Calu3 (cell line): ENCODE measurements at places on chromosomes 3 and 15. TPM values are rescaled to one million over a fixed set of nuclear protein-coding genes. Genes with fewer than 3 reads are reported as not detected.
A peak's percentile ranks its signal among the peaks of the same experiment; 100 is the strongest.

DNA sequence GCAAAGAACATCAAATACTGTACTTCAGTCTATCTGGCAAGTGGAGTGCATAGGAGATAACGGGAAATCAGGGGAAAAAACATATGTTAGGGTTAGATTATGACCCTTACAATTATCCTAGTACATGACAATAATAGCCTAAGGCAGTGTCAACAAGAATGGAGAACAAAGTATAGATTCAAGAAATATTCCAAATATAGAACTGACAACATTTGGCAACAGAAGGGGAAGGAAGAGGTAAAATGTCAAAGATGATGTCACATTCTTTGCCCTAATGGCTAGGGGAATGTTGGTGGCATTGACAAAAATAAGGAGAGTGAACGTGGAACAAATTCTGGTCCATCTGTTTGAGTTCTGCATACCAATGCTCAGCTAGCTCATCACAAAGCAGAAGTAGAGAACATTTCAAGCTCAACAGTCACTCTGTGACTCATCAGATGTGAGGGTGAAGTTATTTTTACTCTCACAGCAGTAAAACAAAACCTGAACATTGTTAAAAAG lies 15.5 kb upstream of the ATP8B4 start:
- H3K27me3 ChIP-seq, result no peaks in the 10 kb centered on the region
- peaks cover 8% of the 10 kb centered on the region for H3K4me1 ChIP-seq
- H3K36me3 ChIP-seq, result no peaks in the 10 kb centered on the region

- no peak for DNase-seq
- no peaks in the 10 kb centered on the region for H3K4me1 ChIP-seq
- no peak overlapping the region for H3K4me3 ChIP-seq
- no peak overlapping the region for H3K27ac ChIP-seq
- no peaks in the 10 kb centered on the region for H3K36me3 ChIP-seq
- peaks cover 55% of the 10 kb centered on the region for H3K27me3 ChIP-seq
These were observed 38.0 kb downstream of the SRPRB start for GRCh38 chr3:133843634-133844033.

GRCh38 chr3:146625186-146625775 lies 20.1 kb upstream of the PLSCR5 start:
- H3K27ac ChIP-seq, result peak overlapping the region; percentile 82
- H3K4me3 ChIP-seq, result peak overlapping the region; percentile 53
- DNase-seq, result no peak
- H3K4me1 ChIP-seq, result peaks cover 10% of the 10 kb centered on the region

DNA sequence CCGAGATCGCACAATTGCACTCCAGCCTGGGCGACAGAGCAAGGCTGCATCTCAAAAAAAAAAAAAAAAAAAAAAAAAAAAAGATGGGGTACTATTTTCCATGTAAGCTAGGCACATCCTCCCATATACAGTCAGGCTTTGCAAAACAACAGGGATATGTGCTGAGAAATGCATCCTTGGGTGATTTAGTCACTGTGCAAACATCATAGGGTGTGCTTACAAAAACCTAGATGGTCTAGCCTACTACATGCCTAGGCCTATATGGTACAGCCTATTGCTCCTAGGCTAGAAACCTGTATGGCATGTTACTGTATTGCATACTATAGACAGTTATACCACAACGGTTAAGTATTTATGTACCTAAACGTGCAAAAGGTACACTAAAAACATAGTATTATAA lies 75.0 kb downstream of the TTBK2 start:
- H3K4me3 ChIP-seq, result no peak overlapping the region
- no peaks in the 10 kb centered on the region for H3K27me3 ChIP-seq
- H3K27ac ChIP-seq, result no peak overlapping the region
- H3K36me3 ChIP-seq, result no peaks in the 10 kb centered on the region
- no peaks in the 10 kb centered on the region for H3K4me1 ChIP-seq

- no peak for DNase-seq
These were observed 81.8 kb downstream of the NLGN1 start for GRCh38 chr3:173479301-173479700.

GRCh38 chr3:133706033-133706432 lies 40.2 kb upstream of the TF start:
- no peak for DNase-seq
- peaks cover 69% of the 10 kb centered on the region for H3K27me3 ChIP-seq
- H3K4me1 ChIP-seq, result no peaks in the 10 kb centered on the region
- no peak overlapping the region for H3K27ac ChIP-seq
- H3K4me3 ChIP-seq, result no peak overlapping the region

DNA sequence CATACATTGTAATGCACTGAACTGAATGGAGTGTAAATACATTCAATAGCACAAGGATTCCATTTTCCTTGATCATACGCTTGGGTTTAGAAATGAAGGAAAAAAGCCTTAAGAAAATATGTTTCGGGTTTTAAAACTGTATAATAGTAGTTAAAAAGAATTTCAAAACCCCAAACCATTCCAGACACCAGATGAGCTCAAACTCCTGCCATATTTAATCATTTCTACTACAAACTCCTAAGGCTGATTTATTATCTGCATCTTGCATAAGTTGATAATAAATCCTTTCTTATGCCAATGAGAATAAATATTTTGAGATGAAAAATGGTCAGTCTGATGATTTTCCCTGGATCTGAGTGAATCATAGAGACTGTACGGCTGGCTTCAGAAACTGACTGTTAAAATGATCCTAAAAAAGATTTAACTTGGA lies 51.0 kb downstream of the NR1D2 start:
- no peaks in the 10 kb centered on the region for H3K36me3 ChIP-seq
- H3K27ac ChIP-seq, result no peak overlapping the region
- peaks cover 9% of the 10 kb centered on the region for H3K4me1 ChIP-seq
- no peak overlapping the region for H3K4me3 ChIP-seq
- no peak for DNase-seq
- H3K27me3 ChIP-seq, result no peaks in the 10 kb centered on the region

DNA sequence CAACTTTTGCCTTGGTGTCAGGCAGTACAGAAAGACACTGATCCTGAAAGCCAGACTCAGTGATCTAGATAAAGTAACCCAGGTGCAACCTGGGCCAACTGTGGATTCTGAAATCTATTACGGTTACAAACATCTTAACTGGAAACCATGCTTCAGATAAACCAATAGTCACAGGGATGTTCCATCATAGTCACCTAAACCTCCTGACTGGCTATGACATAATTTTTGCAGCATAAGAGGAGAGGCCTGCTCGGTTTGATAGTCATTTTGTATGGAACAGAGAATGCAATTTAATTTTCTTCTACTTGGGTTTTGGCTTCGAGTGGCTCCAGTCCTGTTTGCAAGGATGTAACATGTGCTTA lies 3.7 kb downstream of the SLCO3A1 start:
- peaks cover 32% of the 10 kb centered on the region for H3K36me3 ChIP-seq
- H3K4me1 ChIP-seq, result peaks cover 49% of the 10 kb centered on the region
- H3K4me3 ChIP-seq, result peak overlapping the region; percentile 84
- H3K27ac ChIP-seq, result peak overlapping the region; percentile 63

- no peaks in the 10 kb centered on the region for H3K27me3 ChIP-seq
- no peak for DNase-seq
- peaks cover 74% of the 10 kb centered on the region for H3K4me1 ChIP-seq
- peak overlapping the region; percentile 63 for H3K4me3 ChIP-seq
These were observed 34.5 kb downstream of the CCDC12 start for GRCh38 chr3:46942076-46942475.

DNA sequence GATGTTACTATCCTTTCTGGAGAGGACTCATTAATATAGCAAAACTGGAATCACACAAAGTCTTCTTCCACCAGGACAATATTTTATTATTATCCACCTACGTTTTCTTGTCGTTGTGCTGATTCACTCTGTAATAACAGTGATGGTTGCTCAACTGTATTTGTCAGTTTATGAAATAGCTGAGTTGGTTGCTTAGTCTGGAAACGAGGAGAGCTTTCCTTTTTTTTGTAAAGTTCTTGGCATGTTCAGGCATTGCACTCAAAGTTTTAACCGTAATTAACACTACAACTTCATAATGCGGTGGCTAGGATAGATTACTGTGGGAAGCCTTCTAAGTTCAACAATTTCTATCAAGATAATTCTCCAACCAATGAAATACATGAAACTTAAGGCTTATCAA lies 131.2 kb downstream of the RAP2B start:
- H3K36me3 ChIP-seq, result no peaks in the 10 kb centered on the region
- DNase-seq, result no peak
- H3K27me3 ChIP-seq, result no peaks in the 10 kb centered on the region
- no peak overlapping the region for H3K4me3 ChIP-seq
- peaks cover 26% of the 10 kb centered on the region for H3K4me1 ChIP-seq

DNA sequence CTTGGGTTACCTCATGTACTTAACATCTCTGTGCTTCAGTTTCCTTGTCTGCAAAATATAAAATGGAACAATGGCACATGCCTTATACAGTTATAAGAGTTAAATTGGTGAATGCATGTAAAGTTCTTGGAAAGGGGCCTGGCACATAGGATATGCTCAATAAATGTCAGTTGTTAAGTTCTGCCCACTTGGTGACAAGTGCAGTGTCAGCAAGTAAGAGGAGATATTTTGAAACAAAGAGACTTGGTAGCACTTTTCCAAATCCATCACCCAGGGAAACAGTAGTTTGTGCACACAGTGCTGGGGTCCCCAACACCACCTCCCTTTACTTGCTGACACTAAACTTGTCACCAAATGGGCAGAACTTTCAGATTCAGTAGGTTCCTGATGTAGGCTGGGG lies 19.1 kb downstream of the LRRC31 start:
- H3K4me1 ChIP-seq, result no peaks in the 10 kb centered on the region
- H3K36me3 ChIP-seq, result no peaks in the 10 kb centered on the region
- no peak overlapping the region for H3K4me3 ChIP-seq
- DNase-seq, result no peak
- no peak overlapping the region for H3K27ac ChIP-seq
- no peaks in the 10 kb centered on the region for H3K27me3 ChIP-seq

- H3K27ac ChIP-seq, result no peak overlapping the region
- no peak for DNase-seq
- H3K4me3 ChIP-seq, result no peak overlapping the region
These were observed 50.6 kb downstream of the KY start for GRCh38 chr3:134600206-134600605.

- no peak for DNase-seq
- H3K4me3 ChIP-seq, result no peak overlapping the region
- no peak overlapping the region for H3K27ac ChIP-seq
- no peaks in the 10 kb centered on the region for H3K36me3 ChIP-seq
- H3K4me1 ChIP-seq, result no peaks in the 10 kb centered on the region
These were observed 7.5 kb upstream of the COLQ start for GRCh38 chr3:15528854-15529537.

- H3K4me3 ChIP-seq, result peak overlapping the region; percentile 29
- H3K27ac ChIP-seq, result peak overlapping the region; percentile 87
- DNase-seq, result peak; percentile 88
- H3K4me1 ChIP-seq, result peaks cover 26% of the 10 kb centered on the region
These were observed 105.8 kb upstream of the MYZAP start for GRCh38 chr15:57485869-57486268.

PCLAF gene
- total RNA-seq, result 53.0 and 55.8 TPM in 2 replicates

LEKR1 gene
- total RNA-seq, result 4.5 and 5.1 TPM in 2 replicates

WNT7A gene
- total RNA-seq, result 2.7 and 3.5 TPM in 2 replicates

CYP19A1 gene
- total RNA-seq, result not detected in 2 replicates

CPN2 gene
- total RNA-seq, result not detected in 2 replicates

ACKR2 gene
- total RNA-seq, result 0.45 and 1.5 TPM in 2 replicates

PLA2G4B gene
- 4.1 and 6.8 TPM in 2 replicates for total RNA-seq
